Epithelial cell of prostate (primary cell): ENCODE measurements at places on chromosomes 16 and 17.
A peak's percentile ranks its signal among the peaks of the same experiment; 100 is the strongest.

- DNase-seq: no peak
Observed at GRCh38 chr17:62611728-62612127, 15.7 kb upstream of the MRC2 start.

GRCh38 chr17:20087538-20088250 lies 78.5 kb downstream of the SPECC1 start:
- DNase-seq: no peak

DNA sequence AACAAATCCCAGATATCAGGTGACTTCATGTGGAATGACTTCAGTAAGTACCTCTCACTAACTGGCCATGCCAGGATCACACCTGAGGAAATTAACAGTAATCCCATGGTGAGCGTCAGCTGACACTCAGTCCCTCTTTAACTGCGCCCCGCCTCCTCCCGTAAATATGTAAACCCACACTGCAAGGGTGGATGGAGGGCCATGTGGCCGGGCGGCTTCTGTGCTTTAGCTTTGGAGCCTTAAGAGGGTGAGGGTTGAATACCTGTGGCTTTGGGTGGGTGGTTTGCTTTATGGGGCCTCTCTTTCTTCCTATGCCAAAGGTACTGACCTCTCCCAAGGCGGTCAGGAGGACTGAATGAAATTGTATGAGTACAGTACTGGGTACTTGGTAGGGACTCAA lies 141.7 kb downstream of the MRM1 start:
- DNase-seq: no peak

DNA sequence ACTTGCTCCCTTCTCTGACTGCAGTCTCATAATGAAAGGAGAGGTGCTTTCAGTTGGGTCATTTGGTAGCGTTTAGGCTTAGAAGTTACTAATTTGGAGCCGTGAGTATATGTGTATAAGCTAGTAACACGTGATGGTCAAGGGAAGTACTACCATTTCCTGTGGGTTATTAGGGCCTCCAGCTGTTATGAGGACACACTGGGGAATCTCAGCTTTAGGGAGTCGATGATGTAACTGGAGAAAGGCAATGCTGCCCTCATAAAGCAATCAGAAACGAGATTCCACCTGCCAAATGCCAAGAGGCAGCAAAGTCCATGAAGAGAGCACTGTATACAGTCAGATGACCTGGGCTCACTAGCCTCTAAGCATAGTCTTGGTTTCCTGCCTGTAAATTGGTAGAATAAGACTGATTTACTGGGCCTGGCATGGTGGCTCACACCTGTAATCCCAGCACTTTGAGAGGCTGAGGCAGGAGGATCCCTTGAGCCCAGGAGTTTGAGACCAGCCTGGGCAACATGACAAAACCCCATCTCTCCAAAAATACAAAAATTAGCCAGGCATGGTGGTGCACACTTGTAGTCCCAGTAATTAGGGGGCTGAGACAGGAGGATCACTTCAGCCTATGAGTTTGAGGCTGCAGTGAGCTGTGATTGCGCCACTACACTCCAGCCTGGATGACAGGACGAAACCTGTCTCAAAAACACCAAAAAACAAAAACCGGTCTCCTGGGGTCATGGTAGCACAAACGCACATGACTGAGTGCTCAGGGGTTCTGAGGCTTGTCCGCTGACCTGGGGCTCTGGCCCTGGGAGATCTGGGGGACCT lies 53.0 kb downstream of the SF3B3 start:
- no peak for DNase-seq

DNA sequence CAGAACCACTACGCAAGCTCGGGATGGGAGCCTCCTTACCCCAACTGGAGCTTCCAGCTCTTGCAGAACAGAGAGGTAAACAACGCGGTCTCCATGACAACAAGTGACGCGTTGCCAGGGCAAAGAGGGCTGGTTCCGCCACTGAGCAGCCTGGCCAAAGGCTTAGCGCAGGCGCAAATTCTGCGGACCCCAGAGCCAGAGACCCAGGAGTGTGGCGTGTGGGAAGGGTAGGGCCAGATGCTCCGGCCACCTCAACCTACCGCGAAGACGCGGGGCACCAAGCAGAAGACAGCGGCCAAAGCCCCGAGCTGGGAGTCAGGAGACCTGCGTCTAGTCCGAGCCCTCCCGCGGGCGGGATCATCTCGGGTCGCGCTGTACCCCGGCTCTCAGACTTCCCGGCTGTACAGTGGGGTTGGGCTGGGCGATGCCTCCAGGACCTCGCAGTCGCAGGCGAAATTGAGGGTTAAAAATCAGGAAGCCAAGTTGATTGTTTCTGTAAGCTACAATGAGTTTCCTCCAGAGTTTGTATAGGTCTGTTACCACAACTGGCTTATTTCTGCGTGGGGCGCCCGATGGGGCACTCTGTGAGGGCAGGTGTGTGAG lies at the start of gene TEKT1:
TSS of gene TEKT1 (minus strand) at position 69 of the 603 bp plus-strand sequence. CDS start 1,353 bp downstream, outside the sequence.
- no peak for DNase-seq

DNA sequence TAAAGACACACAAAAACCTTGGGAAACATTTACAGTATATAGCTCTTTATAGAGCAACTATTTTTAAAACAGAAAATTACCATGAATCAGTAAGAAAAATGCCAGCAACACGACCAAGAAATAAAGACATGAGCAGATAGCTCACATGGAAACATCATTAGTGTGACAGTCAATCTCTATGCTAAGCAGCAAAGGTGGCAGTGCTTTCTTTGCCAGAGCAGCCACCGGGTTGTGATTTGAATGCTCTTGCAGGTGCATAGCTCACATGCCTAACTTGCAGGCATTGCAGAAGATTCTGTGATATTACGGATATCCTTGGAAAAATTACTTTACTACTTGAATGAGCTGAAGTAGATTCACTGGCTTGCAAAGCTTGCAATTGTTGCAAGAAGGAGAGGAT lies 652.9 kb upstream of the C16orf82 start:
- no peak for DNase-seq

- DNase-seq: peak; percentile 80
Observed at GRCh38 chr16:48003206-48003907, 152.4 kb downstream of the ABCC12 start.

- no peak for DNase-seq
Observed at GRCh38 chr17:59107306-59107670, 608 bp upstream of the TRIM37 start.

DNA sequence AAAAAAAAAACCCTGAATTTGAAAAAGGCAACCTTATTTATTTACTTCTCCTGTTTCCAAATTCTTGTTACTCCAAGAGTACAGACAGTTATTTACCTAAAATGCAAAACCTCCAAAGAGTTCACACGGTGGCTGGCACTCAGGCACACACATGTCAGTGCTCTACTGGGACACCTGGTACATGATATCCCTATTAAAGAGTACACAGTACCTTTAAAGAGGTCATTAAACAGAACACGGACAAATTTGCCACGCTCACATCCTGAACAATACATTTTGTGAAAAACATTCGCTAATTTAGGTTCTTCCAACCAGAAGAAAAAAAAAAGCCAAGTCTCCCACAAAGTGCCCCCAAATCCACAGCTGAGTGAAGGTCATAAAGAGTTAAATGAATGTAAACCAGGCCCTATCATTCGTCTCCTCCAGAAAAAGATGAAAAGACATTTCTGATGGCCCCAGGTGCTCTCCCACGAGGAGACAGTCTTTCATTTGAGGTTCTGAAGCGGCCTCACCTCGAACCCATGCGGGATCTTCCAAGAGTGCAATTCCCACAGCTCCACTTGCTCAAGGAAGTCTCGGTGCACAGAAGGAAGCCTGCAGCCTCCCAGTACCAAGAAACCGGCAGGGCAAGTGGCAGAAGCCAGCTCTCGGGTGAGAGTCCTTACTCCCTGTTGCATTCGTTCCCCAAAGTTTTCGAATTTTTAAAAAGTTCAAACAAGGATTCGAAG lies 993 bp downstream of the ERN1 start:
- DNase-seq: no peak

GRCh38 chr16:9035996-9036395 lies 55.4 kb upstream of the HAPSTR1 start:
- DNase-seq: no peak

DNA sequence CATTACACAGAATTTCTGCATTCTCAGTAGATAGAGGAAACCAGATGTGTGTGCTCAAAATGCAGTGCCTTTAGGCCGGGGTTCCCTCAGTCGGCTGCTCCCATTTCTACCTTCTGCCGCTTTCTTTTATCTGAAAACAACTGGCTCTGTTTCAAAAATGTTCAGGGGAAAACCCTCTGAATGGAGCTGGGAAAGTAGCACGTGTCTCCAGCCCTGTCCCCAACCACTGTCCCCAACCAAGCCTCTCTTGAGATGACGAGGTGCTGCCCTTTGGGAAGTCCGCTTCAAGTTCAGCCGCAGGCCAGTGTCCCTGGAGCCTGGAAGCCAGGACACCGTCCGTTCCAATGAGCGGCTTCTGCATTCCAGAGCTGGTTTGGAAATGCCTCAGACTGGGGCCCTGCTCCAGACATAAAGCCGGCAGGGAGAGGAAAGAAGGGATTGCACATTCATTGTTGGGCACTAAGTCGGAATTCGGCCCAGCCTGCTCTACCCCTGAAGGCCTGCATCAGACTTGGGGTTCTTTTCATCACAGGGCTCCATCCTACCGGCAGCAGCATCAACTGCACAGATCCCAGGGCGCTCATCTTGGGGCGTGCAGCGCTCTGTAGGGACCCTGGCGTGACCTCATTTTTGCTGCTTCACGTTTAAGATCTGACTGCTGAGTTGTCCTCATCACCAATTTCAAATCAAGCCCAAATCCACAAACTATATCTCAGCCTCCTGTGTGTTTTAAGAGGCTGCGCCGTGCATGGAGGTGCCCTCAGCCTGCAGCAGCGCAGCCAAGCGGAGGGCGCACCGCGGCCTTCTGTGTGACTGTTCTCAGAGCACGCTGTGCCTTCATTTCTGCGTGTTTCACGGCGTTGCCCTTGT lies 111.3 kb downstream of the BANP start:
- no peak for DNase-seq

- no peak for DNase-seq
Observed at GRCh38 chr16:85796152-85796551, 3.2 kb downstream of the EMC8 start.

DNA sequence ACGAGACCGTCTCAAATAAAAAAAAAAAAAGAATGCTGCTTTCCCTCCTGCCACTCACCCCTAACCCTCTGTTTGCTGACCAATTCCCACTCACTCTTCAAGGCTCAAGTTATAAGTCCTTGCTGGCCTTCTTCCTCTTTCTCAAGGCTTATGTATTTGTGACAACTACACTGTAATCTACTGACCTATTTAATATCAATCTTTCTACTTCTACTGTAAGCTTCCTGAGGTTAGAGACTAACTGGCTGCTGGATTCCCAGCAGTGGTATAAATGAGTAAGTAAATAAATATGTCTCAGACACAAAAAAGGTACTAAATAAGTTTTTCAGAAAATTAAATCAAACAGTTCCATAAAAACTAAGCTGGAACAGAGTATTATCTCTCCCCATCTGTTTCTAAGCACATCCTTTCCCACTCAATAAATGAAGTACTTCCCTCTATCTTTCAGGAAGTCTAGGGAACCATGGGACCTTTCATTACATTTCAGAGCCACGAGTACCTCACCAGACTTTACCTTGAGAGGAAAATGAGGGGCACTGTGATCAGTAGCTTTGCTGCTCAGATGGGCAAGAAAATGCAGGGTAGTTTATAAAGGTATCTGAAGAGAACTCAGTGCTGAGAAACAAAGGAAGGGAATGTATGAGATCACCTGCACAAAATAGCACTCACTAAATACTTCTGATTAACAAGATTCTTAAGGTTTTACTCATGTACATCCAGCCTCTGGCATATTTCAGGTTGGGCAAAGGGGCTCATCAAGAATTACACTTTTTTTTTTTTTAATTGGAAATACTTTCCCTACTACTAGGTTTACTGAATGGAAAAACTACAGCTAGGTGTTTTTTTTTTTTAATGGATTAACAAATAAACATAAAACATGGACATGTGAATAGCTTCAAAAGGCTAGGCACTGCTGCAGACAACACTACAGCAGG lies 10.8 kb downstream of the SSH2 start:
- DNase-seq: no peak

GRCh38 chr17:37750768-37751475 lies 6.1 kb upstream of the HNF1B start:
- no peak for DNase-seq

GRCh38 chr16:12674071-12674470 lies 129.6 kb downstream of the CPPED1 start:
- no peak for DNase-seq

GRCh38 chr16:29727452-29727851 lies 18.3 kb downstream of the C16orf54 start:
- DNase-seq: no peak

DNA sequence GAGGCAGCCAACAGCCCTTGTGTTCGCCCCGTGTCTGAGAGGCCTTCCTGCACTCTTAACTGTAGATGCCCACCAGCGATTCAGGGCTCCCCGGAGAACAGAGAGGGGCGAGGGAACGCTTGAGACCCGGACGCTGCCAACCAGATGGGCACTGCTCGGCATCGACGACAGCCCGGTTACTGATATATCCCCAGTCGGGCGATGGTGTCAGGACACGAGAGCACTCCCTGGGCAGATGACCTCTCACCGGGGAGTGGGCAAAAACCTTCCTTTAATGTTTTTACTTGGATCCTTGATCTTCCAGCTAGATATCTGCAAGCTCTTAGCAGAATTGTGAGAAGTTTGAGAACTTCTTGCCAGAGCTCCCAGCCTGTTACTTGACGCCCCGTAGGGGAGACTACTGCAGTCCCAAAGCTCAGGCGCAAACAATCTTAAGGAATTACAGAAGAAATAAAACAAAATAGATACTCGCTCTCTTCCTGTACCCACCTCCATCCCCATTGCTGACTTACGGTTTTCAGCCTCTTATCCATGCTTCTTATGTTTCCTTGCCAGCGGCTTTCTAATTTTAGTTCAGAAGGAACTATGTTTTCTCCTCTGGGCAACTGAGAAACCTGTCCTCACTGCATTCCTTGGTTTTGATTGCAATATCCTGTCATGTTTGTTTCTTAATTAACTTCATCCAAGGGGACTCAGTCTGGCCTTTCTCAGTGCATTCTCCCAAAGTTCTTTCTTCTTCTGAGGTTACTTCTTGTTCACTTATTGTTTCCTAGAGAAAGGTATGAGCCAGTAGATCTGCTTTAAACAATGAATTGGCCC lies 845 bp downstream of the SP2 start:
- no peak for DNase-seq

- no peak for DNase-seq
Observed at GRCh38 chr16:81369888-81370504, 55.2 kb downstream of the GAN start.

- DNase-seq: no peak
Observed at GRCh38 chr16:87342504-87342903, 25.3 kb upstream of the C16orf95 start.

DNA sequence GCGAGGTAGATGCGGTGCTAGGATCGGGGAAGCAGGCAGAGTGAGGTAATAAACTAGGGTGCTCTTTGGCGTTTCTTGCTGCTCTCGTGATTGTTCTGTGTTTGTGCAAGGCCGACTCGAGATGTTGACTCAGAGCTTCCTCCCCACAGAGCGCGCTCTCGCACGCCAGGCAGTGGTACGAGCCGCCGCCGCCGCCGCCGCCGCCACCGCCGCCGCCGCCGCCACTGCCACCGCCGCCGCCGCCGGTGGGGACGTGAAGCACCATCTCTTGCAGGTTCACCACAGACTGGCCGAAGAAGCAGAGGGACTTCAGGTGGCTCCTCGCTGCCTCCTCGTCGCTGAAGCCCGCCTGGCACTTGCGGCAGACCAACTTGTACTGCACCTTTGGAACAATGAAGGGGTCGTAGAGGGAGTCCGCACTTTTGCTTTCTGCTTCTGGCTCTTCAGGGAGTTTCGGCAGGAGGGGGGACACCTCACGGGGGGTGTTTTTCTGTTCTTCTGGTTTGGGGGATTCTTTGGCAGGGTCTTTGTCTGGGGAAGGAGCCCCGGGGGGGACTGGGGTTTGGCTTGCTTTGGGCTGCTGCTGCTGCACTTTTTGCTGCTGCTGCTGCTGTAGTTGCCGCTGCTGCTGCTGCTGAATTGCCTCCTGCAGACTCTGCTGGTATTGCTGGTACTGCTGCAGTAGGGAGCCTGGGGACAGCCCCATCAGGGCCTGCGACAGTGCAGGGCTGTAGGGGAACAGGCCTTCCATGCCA lies 260.2 kb downstream of the ZFHX3 start:
- DNase-seq: peak; percentile 59
